ENCODE measurements at places on chromosomes 6 and 20.

GRCh38 chr6:154381548-154381947 lies 24.9 kb upstream of the IPCEF1 start:
- no peak for DNase-seq

- DNase-seq: no peak
Observed at GRCh38 chr6:143515766-143516355, 4.3 kb upstream of the FUCA2 start.

GRCh38 chr6:108071736-108072276 lies 2.7 kb downstream of the OSTM1 start:
- DNase-seq: no peak

GRCh38 chr6:1080453-1081337 lies 231.2 kb upstream of the FOXQ1 start:
- DNase-seq: no peak

DNA sequence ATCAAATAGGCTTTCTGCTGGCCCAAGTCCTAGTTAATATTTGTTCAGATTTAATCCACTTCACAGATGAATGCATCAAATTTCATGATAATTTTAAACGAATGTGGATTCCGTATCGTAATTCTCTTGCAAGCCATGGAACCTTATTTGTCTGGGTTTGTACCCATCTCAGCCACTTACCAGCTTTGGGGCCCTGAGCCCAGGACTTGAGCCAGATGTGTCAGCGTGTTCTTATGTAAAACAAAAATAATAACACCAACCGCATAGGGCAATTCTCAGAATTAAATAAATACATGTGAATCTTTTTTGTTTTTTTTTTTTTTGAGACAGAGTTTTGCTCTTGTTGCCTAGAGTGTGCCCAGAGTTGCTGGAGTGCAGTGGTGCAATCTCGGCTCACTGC lies 282.5 kb upstream of the PLCB4 start:
- no peak for DNase-seq

GRCh38 chr6:83711958-83712357 lies 3.1 kb upstream of the SNAP91 start:
- DNase-seq: no peak

DNA sequence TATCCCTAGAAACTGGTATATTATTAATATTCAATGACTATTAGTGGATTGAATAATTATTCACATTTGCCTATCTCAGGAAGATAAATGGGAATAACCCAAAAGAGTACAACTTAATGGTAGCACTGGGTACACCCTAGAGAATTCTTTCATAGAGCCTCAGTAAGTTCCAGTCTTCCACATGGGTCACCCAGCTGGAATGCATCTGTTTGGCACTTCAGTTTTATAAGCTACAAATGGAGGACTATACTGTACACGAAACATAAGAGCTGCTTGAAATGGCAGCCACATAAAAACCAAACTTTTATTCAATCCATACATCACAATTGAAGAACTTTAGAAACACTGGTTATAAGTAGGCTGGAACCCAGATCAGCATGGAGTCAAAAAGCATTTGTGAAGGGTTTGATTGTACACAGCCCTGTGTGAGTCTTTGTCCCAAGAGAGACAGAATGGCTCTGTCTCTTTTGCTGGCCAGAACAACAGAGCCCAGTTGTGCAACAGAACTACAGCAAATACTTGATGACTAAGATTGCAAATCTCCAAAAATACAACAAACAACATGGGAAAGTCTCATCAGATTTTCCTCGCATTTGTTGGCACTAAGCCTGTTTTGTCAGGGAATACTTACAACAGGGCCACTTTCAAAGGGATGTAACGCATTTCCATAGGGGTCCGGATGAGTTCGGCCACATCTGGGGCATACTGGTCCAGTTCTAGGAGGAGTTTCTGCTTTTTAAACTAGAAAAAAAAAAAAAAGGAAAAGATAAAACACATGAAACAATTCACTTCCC lies 39.5 kb downstream of the PIGU start:
- no peak for DNase-seq

DNA sequence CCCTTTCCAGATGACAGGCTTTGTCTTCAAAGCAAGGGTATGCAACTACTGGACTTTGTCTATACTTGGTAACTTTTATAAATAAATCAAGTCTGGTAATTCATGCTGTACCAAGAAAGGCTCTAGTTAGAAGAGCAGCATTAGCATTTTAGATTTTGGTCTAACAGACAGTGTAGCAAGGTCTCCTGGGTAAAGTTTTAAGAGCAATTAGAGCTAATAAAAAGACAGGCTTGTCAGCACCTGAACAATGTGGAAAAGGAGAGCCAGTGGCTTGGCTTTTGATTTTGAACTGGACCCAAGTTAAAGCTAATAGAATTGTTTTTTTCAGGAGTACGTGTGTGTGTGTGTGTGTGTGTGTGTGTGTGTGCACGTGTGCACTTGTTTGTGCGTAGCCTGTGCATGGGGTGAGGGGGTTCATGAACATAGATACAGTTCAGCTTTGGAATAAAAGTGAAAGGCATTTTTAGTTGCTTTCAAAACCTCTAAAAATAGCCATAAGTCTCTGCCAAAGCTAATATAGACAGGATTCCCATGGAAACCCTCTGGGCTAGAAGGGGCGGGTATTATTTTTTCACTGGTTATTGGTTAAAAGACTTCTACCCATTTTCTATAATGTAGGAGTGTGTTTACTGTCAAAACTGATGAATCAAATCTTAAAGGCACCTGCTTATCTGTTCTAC lies 138.4 kb downstream of the KCNQ5 start:
- no peak for DNase-seq

DNA sequence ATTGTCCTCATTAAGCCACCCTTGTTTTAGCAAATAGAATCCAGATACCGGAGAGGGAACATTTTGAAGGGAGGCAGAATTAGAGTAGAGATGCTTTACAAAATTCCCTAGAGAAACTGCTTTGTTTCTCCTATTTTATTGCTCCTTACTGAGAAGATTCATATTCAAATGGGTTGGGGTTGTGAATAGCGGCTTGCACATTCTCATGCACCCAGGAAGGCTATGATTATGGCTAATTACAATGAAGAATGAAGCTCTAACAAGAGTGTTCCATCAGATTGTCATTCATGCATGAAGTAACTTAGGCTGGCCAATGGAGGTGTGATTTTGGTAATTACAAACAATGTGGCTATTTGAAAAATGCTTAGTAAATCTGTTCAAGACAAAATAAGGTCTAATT lies 129.6 kb downstream of the PACRG start:
- DNase-seq: no peak

- DNase-seq: no peak
Observed at GRCh38 chr6:109117346-109118035, 22.2 kb downstream of the CEP57L1 start.

DNA sequence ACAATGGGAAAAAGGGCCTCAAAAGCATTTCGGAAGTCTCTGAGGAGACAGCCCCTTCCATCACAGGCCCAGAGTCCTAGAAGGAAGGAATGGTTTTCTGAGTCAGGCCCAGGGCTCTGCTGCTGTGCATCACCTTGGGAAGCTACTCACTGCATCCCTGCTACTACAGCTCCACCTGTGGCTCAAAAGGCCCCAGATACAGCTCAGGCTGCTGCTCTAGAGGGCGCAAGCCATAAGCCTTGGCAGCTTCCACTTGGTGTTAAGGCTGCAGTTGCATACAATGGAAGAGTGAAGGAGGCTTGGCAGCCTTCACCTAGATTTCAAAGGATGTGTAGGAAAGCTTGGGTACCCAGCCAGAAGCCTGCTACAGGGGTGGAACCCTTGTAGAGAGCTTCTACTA lies 54.8 kb downstream of the MEI4 start:
- no peak for DNase-seq

DNA sequence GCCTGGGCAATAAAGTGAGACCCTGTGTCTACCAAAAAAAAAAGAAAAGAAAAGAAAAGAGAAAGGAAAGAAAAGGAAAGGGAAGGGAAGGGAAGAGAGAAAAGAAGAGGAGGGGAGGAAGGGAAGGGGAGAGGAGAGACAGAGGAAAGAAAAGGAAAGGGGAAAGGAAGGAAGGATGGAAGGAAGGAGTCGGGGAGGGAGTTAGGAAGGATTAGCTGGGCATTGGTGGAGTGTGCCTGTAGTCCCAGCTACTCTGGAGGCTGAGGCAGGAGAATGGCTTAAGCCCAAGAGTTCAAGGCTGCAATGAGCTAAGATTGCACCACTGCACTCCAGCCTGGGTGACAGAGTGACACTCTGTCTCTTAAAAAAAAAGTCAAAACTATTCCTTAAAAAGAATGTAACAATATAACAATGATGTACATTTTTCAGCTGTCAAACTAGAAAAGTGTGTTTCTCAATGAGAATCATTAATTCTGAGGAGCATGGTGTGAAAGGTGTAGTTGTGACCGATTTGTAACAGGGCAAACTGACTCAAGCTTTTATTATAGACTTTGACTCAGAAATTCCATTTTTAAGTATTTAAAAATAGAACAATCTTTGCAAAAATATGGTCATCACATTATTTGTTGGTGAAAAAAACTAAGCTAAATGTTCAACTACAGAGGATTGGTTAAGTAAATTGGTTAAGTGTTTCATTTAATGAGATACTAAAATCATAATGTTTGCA lies 14.7 kb downstream of the SNRPB start:
- no peak for DNase-seq

GRCh38 chr6:46000905-46001304 lies 14.8 kb downstream of the CLIC5 start:
- DNase-seq: no peak

DNA sequence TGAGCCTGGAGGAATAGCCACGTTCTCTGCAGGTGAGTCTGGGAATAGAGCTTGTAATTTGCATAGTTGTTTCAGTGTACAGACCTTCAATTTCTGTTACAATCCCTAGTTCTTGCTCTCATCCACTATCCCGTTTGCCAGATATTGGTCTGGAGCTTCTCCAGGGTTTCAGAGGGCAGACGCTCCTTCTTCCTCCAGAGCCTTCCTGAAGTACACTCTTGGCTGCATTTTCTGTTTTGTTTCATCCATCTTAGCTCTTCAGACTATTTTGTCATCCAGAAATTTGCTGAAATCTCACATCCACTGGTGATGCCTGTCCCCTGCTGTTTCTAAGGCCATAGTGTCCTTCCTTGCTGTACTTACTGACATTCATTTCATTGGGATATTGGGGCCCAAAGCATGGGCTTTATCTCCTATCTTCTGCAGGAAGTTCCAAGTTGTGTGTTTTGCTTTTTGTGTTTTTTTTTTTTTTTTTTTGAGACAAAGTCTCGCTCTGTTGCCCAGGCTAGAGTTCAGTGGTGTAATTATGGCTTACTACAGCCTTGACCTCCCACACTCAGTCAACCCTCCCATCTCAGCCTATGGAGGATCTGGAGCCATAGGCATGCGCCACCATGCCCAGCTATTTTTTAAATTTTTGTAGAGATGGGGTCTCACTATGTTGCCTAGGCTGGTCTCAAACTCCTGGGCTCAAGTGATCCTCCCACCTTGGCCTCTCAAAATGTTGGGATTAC lies 18.7 kb downstream of the CDS2 start:
- DNase-seq: no peak

DNA sequence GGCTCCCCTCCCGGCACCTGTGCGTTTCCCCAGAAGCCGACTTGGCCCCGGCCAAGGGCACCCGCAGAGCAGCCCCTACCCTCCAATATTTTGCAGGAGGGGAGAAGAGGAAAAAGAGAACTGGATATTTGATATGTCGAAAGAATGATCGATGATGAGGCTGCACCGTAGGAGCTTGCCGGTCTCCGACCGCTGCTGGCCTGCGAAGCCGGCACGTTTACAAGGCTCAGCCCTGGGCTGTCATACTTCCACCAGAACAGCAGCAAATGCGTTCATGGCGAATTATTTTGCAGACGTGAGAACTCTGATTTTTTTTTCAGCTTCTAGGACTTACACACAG lies 296.7 kb downstream of the TFAP2C start:
- no peak for DNase-seq

DNA sequence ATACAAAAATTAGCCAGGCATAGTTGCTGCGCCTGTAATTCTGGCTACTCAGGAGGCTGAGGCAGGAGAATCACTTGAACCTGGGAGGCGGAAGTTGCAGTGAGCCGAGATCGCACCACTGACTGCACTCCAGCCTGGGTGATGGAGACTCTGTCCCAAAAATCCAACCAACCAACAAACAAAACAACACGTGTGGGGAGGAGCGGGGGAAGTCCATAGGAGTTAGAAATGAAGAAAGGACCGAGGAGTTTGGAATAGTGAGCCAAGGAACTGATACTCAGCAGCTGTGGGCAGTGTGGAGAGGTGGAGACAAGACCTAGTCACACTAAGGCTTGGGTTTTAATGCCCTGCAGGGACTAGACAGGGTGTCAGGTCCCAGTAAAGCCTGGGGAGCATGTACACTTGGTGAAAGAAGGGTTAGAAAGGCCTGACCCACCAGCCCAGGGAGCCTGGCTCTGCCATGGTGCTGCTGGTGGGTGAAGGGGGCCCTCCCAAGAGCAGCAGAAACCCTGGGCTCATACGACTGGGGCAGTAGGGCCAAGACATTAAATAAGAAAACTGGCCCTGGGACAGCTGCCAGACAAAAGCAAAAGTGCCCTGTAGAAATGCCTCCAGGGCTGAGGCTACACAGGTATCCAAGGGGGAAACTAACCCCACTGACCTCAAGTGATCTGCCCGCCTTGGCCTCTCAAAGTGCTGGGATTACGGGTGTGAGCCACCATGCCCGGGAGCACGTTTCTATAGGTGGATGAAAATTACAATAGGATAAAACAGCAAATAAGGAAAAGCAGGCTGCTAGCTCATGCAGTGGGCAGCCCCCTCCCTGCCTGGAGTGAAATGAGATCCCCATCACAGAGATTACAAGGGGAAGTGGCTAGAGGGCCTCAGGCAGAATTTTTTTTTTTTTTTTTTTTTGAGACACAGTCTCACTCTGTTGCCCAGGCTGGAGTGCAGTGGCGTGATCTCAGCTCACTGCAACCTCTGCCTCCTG lies 58.0 kb downstream of the MYH7B start:
- no peak for DNase-seq

DNA sequence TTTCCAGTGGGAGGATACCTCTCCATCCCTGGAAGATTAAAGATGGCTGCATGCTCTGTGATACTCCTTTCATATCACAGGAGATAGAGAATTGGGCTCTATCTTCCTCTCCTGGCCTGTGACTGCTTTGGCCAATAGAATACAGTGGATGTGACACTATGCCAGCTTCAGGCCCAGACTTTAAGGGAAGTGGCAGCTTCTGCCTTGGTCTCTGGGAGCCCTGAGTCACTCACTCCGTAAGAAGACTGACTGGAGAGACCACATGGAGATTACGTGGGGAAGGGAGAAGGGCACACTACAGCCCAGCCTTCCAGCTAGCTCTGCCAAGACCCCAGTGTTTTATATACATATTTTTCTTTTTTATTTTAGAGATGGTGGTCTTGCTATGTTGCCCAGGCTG lies 10.4 kb upstream of the MMP9 start:
- DNase-seq: no peak
